Stimulated activated CD4-positive, alpha-beta T cell treated with anti-CD3 and anti-CD28 coated beads, Interleukin-12 subunit alpha, Interleukin-12 subunit beta, amount 100 ng/mL, for 48 hours (primary cell): ENCODE measurements at places on chromosomes 1 and 21.

- no peak for DNase-seq
Measured at GRCh38 chr1:241611063-241611462, 29.1 kb downstream of the CHML start.

DNA sequence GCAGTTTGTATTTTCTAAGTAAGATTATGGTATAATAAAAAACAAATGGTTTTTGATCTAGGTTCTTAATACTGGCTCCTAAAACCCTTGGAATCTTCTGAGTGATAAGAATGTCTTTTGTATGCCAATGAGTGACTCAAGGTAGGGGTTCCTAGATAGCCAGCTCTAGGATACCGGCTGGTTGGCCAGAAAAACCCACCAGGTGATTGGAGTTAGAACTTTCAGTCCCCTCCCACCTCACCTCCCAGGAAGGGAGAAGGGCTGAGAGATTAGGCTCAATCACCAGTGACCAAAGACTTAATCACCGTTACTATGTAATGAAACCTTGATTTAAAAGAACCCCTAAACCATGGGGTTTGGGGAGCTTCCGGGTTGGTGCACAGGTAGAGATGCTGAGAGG lies 8.7 kb upstream of the BRDT start:
- no peak for DNase-seq

- no peak for DNase-seq
Measured at GRCh38 chr1:204114606-204115005, 37.2 kb downstream of the ETNK2 start.

DNA sequence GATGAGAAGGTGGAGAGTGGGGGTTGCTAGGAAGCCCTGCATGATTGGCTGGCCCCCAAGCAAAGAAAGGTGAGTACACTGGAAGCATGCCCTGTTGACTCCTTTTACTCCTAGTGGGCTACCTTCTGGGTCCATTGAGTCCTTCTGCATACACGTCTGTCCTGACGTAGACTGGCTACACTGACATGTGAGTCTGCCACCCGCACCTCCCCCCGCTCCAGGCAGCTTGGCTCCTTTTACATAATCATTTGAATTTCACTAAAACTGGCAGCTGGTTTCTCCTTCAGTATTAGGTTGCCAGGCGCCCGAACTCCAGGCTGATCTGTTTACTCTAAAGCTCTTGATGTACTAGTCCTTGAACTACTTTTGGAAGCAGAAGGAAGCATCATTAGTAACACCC lies 8.7 kb downstream of the MRPS21 start:
- no peak for DNase-seq

GRCh38 chr1:45272913-45273371 lies 53.8 kb upstream of the HPDL start:
- no peak for DNase-seq

DNA sequence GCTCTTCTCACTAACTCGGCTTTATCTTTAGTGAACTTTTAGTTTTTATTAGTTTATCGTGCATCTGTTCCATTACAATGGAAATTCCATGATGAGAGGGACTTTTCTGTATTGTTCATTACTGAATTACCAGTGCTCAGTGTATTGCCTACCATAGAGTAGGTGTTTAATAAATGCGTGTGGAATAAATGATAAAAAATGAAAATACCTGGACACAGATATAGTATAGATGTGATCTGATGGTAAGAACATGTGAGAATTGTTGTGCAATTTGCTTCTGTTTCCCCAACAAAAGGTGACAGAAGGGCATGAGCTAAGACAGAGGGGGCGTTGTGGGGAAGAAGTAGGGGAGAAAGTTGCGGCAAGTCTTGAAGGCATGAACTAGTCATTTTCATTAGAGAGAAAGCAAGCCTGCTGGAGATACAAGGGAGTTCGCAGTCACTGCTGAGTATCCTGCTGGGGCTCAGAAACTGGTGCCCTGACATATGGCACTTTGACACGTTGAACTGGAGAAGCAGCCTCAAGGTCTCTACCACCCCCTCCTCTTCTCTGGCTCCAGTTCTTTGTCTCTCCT lies 5.6 kb upstream of the COG2 start:
- DNase-seq = no peak

- no peak for DNase-seq
Measured at GRCh38 chr1:64171246-64171645, 32.2 kb upstream of the UBE2U start.

DNA sequence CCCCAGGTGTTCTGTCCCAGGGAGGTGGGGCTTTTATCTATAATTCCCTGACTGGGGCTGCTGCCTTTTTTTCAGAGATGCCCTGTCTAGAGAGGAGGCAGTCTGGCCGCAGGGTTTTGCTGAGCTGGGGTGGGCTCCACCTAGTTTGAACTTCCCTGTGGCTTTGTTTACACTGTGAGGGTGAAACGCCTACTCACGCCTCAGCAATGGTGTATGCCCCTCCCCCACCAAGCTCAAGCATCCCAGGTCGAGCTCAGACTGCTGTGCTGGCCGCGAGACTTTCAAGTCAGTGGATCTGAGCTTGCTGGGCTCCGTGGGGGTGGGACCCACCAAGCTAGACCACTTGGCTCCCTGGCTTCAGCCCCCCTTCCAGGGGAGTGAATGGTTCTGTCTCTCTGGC lies 124.3 kb downstream of the CENPF start:
- no peak for DNase-seq

- peak; percentile 24 for DNase-seq
Measured at GRCh38 chr1:210400043-210400840, 71.5 kb downstream of the HHAT start.

DNA sequence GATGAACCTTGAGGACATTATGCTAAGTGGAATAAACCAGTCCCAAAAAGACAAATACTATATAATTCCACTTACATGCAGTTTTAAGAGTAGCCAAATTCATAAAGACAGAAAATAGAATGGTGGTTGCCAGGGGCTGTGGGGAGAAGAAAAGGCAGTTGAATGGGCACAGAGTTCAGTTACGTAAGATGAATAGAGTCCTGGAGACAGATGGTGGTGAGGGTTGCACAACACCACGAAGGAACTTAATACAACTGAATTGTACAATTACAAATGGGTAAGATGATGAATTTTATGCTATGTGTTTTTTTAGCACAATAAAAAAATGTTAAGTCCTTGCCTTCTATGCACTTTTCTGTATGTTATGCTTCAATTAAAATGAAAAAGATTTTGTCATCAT lies 66.6 kb downstream of the CD34 start:
- DNase-seq = no peak

DNA sequence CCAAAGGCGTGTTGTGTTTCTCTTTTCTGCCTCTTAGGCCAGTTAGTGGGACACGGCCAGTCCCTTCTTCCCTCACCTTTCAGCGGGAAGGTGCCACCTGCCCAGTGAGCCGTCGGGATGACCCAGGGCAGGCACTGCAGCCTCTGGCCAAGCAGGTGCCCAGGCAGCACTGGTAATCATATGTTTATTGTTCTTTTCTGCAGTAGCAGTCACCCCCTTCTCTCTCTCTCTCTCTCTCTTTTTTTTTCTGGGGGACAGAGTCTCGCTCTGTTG lies 38.2 kb downstream of the CRYAA start:
- DNase-seq = no peak

- DNase-seq = no peak
Measured at GRCh38 chr21:39363607-39364555, 15.0 kb upstream of the HMGN1 start.

GRCh38 chr21:15204140-15204969 lies 139.6 kb upstream of the NRIP1 start:
- no peak for DNase-seq

- no peak for DNase-seq
Measured at GRCh38 chr1:35186239-35186638, 6.7 kb downstream of the SFPQ start.

DNA sequence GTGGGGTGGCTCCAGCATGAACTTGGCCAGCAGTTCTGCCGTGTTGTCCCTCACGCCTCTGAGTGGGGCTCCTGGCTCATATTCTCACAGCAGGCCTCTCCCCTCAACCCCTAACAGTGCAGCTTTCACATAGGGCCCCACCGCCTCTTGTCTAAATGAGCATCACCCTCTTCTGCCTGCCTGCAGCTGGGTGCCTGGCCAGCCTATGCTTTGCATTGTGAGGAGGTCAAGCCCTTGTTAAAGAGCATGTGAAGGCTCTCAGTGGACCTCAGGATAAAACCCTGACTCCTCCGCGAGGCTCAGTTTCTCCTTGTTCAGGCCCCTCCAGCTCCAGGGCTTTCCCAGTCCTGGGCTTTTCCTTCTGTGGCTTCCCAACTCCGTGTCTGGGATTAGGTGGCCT lies 34.8 kb downstream of the CRYAA start:
- DNase-seq = no peak

DNA sequence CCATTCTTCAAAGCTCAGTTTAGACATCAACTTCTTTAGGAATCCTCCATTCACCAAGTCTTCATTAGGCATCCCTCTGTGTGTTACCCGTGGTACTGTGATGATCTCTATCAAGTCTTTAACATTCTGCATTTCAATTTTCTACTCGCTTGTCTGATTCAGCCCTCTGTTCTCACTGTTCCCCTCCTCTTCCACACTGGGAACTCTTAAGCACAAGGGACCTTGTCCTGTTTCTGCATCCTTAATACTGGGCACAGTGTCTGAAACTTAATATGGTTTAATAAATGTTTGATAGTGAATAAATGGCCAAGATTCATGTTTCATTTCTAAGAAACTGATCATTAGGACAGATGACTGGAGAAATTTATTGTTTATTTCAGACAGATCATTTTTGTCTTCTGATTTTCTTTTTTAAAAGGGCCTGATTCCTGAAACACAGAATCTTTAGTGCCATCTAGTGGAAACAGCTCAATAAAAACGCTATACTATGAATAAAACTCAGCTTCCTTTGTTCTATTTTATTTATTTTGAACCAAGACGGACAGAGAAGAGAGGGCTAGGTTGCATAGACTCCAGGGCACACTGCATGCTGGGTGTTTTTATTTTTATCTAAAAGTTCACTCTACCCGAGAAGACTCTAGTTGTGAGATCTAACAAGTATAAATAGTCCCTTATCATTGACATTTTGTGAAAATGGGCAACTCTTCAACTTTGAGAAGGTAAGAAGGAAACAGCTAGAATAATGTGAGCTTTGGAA lies 7.0 kb upstream of the TRIM45 start:
- no peak for DNase-seq

DNA sequence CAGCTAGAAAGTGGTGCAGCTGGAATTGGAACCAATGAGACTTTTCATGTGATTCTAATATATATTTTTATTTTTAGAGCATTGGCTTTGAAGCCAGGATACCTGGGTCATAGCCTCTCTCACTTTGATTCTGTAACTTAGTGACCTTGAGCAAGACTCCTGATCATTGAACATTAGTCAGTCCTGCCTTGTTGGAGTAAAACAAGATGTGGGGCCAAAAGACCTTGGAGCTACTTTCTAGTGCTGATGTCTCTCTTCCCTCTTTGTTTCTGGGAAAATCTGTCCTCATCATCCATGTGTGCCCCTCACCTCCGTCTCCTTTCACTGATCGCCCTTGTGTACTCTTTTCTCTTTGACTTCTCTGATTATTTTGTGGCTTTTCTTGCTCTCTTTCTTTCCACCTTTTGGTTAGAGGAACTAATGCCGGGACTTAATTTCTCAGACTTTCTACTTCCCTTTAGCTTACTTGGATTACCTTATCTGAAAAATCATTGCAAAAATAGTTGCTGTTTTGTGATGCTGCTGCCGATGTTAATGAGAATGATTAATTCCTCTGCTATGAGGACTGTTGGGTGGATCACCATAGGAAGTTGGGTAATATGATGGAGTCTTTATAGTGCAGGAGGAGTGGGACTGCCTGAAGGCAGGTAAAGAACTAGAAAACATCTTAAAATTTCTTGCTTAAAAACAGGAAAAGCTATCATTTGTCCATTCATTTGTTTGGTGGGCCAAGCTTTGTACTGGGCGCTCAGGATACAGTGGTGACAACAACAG lies 72.0 kb downstream of the NOS1AP start:
- DNase-seq = no peak

- DNase-seq = no peak
Measured at GRCh38 chr1:201260236-201260590, 23.1 kb upstream of the PKP1 start.

DNA sequence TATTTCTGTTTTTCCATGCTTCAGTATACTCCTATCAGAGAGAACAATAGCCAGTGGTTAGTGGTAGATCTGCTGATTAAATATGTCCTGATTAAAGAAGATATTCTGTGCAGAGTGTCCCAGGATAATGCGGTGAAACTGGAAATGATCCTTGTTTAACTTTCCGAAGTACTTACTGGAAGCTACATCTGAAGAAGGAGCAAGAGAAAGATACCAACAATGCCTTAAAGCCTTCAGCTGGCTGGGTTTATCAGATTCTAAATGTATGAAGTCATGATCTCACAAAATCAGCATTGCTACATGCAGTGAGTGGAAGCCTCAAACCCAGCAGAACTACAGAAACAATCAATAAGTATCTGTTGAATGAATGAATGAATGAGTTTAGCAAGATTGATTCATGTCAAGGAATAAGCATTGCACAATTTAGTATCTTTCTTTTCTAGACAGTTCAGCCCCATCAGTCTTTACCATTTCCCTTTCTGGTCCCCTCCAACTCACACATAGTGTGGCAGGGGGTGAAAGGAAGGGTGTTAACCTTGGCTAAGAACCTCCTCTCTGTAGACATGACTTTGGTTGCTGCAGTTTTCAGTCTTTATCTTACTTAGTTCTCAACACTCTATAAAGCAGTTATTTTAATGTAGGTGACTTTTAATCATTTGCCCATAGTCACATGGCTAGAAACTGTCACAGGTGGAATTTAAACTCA lies 24.7 kb upstream of the DNASE2B start:
- no peak for DNase-seq

GRCh38 chr1:200107004-200107470 lies 79.5 kb downstream of the NR5A2 start:
- no peak for DNase-seq

- no peak for DNase-seq
Measured at GRCh38 chr1:41891199-41891896, 27.4 kb downstream of the HIVEP3 start.
